H7 (cell line): ENCODE measurements at places on chromosomes 7 and 10.

DNA sequence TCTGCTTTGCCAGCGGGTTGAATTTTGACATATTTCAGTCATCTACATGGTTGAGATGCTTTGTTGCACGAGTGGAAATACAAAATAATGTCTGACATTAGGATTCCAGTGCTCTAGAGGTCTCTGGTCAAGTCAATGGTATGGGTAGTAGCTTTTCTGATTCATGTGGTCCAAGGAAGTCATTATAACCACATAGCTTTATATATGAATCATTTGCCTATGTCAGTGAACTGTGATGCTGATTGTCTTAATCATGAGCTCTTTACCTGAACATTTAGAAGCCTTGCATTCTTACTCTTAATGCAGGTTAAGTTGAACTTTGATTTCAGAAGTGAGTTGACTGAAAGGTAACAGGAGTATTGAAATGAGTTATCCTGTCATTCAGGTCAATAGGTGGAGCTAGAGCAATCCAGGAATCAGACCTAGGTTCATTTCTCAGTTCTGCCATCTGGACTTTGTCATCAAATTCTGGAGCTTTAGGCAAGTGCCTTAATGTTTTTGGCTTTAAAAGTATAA lies 3.3 kb downstream of the MAPK8 start:
- DNase-seq, result peak; percentile 35

DNA sequence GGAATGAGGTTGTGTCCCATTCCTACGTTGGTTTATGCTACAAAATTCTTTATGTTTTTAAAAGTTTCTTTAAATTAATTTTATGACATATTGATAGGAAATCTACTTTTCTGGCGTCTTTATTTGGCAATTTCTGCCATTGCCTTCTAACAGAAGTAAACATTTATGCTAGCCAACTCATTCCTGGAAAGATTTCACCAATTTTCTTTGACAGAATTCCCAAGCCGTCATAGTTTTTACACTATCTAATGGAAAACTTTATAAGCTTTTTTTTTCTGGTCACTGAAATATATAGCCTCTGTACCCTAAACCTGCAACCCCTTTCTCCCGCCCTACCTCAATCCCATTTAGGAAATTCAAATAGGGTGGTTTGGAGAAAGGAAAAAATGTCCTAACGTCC lies 6.1 kb upstream of the TCAF1 start:
- DNase-seq, result no peak

GRCh38 chr7:125061-125475 lies 67.3 kb upstream of the FAM20C start:
- DNase-seq, result no peak

- DNase-seq, result peak; percentile 19
Measured at GRCh38 chr7:138169441-138169851, 93.2 kb downstream of the AKR1D1 start.

GRCh38 chr7:127755521-127755920 lies 103.5 kb downstream of the SND1 start:
- DNase-seq, result no peak

DNA sequence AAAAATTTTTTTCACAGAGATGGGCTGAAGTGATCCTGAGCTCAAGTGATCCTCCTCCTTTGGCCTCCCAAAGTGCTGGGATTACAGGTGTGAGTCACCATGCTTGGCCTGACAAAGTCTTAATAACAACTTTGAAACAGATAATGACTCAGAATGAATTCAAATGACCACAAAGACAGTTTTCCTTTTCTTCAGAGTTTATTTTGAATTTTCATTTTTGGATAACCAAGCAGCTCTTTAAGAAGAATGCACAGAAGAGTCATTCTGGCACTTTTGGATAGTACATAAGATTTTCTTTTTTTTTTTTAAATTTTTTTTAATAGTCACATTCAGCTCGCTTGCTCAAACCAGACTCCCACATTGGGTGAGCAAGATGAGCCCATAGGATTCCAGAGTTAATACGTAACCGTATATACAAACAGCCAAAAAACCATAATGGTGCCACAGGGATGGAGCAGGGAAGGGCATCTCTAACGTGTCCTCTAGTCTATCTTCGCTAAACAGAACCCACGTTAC lies 43.0 kb upstream of the NMT2 start:
- DNase-seq, result no peak

- no peak for DNase-seq
Measured at GRCh38 chr7:37675749-37676148, 7.8 kb upstream of the GPR141 start.

DNA sequence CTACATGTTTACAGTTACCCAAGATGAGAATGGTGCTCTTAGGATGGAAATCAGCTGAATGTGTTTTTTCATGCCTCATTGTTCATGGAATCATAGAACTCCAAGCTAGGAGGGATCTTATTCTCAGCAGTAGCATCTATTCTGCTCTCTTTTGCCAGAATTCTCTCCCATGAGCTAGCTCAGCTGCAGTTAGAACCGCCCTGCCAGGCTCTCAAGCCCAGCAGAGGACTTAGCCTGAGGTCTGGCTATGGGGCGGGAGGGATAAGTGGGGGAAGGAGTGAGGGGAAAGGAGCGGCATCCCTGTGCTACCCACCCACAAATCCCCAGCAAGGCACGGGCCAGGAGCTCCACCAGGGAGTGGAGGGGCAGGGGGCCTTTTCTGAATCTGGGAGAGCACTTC lies 120.7 kb upstream of the PLXNA4 start:
- peak; percentile 49 for DNase-seq

DNA sequence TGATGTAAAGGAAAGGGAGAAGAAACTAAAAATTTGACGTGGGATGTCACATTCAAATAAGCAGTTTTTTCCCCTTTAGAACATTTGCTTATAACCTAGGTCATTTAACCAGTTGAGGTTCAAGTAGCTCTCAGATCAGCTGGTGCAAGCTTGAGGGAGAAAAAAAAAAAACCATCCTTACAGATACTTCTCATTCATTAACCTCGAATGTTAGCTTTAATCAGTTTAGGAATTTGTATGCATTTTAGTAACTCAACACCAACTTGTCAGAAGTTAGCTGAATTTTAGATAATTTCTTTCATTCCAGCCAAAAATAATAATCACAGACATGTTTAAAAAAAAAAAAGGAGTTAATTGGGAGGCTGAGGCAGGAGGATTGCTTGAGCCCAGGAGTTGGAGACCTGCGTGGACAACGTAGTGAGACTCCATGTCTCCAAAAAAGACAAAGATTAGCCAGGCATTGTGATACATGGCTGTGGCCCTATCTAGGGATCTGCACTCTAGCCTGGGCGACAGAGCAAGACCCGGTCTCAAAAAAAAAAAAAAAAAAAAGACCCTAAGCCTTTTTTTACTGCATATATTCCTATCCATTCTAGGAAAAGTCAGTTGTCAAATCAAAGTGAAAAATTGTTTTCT lies 46.2 kb downstream of the BMPR1A start:
- no peak for DNase-seq

GRCh38 chr10:101691081-101691480 lies 3.9 kb downstream of the FBXW4 start:
- no peak for DNase-seq

DNA sequence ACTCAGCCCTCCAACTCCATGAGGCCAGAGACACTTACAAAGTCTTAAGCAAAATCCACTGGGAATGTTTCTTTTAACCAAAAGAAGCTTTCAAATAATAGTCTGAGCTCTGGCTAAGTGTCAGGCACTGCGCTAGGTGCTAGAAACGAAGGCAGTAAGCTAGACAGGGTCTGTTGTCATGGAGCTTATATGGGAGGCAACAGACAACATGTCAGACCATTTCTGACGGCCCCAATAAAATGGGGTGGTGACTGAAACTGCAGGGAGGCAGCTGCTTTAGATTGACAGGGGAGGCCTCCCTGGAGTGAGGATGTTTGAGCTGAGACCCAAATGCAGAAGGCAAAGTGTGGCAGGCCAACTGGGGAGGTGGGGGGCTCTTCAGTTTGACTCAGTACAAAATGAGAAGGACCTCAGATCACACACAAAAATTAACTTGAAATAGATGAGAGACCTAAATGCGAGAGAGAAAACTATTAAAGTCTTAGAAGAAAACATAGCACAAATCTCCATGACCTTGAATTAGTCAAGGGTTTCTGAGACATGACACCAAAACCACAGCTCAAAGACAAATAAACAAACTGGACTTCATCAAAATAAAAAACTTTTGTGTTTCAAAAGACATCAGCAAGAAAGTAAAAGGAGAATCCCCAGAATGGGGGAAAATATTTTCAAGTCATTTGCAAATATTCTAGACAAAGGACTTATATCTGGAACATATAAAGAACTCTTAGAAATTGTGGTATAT lies 40.6 kb downstream of the SH3PXD2A start:
- no peak for DNase-seq

DNA sequence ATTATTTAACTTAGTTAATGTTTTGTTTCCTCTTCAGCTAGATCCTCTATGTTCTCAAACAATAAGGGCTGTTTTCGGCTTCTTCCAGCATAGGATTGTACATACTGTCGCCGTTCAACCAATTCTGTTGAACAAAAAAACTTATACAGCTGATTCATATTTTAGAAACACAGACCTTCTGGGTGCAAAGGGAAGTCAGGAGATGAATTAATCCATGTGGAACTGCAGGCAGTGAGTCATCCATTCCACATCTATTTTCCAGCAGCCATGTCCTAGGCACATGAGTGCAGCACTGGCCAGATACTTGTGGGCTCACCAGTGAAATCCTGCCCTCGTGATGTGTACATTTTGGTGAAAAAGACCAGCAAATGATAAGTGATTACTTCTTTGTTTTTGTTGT lies 163.2 kb downstream of the JAZF1 start:
- no peak for DNase-seq

DNA sequence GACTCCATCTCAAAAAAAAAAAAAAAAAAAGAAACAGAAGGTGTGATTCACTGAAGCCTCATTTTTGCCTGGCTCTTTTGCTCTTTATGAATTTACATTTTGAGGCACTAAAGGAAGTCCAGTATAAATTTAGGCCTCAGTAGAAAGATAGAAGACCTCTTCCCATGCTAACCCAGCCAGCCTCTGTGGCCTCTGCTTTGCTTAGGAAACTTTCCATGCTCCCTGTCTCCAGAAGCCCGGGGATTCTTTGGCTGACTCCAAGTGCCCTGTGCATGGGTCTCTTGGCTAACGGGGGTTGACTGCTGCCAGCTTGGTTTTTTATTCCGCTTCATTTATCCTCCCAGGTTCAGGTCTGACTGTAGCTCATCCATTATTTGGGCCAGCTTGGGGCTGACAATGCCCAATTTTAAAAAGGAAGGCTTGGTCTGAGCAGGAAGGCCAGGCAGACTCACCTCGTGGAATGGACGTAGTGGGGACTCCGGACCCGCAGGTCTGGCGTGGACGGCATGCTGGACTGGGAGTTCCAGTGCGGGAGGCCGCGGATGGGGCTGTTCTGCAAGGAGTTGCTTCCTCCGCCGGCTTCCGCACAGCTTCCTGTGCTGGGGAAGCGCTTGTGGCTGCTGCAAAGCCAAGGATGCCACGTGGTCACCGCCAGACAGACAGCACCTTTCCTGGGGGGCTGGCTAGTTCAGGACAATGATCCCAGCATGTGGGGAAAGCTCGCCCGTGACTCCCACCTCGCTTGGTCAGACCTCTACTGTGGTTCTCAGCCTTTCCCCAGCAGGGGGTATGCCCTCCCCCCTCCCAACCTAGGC lies 72.3 kb downstream of the PRPF18 start:
- no peak for DNase-seq

DNA sequence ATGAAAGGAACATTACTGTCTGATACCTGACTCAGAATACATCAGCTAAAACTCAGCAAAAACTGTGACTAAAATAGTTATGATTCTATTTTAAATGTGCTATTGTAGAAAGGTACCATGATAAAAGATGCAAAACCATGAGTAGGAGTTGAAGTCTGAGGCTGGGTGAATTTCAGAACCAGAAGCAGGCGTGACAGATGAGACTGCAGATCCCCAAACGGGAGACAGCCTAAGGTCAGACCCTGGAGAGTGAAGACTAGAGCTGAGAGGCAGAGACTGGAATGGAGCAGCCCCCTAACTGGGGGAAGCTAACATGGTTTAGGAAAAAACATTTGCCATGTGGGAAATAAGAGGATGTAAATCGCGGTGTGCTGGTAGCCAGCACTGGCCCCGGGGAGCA lies 275.8 kb downstream of the POM121L12 start:
- no peak for DNase-seq

DNA sequence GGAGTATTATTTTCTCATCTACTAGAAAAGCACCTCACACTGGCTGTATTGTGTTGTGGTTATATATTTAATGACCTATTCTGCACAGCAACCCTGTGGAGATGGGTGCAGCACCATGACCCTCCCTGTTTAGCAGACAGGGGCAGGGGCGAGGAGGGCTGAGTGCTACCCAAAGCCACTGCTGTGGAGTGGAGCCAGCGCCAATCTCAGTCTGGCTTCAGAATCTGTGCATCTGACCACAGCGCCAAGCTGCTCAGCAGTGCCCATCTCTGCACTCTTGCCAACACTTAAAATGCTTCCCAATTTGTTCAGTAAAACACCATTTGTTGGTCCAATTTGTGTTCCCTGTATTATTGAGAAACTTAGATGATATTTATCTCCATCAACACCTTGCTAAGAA lies 239.1 kb downstream of the ZMYND11 start:
- DNase-seq, result no peak

GRCh38 chr7:25759748-25760147 lies 392.2 kb upstream of the NFE2L3 start:
- DNase-seq, result peak; percentile 19

GRCh38 chr7:137920637-137921399 lies 74.0 kb upstream of the DGKI start:
- DNase-seq, result no peak

GRCh38 chr10:113336549-113337130 lies 216.2 kb upstream of the HABP2 start:
- no peak for DNase-seq

DNA sequence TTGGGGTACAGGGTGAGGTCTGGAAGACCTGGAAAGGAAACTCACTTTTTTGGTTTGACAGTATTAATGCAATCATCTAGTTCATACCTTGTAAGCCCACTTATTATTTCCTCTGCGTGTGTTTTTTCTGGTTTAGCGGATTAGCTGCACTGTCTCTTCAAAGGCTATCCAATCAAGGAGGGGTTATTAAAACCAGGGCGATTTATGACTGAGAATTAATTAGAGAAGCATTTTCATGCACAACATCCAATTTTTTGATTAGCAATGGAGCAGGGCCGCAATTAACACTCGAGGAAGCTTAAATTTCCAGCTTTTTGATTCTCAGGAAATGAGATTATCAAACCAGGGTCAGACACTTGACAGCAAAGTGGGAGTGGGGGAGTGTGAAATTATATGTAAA lies 248.9 kb downstream of the EXOC4 start:
- no peak for DNase-seq

DNA sequence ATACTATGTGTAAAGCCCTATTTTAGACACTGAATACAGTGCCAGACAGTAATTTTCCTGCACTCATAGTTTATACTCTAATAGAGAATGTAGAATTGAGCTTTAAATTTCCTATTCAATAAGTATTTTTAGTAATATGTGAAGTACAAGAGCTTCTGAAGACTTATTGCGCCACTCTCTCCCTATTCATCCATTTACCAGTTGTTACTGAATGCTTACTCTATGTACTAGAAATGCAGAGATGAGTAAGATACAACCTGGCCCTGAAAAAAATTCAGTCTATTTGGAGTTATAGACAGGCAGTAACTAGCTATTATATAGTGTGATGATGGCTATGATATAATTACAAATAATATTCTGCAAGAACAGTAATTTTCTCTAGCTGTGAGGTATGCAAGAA lies 98.8 kb downstream of the ADK start:
- no peak for DNase-seq

GRCh38 chr10:132328738-132329137 lies 3.3 kb upstream of the LRRC27 start:
- no peak for DNase-seq

- no peak for DNase-seq
Measured at GRCh38 chr10:24259365-24260130, 50.6 kb downstream of the KIAA1217 start.

GRCh38 chr7:52525772-52526341 lies 509.6 kb upstream of the POM121L12 start:
- DNase-seq, result no peak

- DNase-seq, result peak; percentile 78
Measured at GRCh38 chr7:129557686-129558481, 53.6 kb upstream of the NRF1 start.
